OCI-M1 (cell line): ENCODE measurements at places on chromosomes 6 and 20.
A peak's percentile ranks its signal among the peaks of the same experiment; 100 is the strongest.

DNA sequence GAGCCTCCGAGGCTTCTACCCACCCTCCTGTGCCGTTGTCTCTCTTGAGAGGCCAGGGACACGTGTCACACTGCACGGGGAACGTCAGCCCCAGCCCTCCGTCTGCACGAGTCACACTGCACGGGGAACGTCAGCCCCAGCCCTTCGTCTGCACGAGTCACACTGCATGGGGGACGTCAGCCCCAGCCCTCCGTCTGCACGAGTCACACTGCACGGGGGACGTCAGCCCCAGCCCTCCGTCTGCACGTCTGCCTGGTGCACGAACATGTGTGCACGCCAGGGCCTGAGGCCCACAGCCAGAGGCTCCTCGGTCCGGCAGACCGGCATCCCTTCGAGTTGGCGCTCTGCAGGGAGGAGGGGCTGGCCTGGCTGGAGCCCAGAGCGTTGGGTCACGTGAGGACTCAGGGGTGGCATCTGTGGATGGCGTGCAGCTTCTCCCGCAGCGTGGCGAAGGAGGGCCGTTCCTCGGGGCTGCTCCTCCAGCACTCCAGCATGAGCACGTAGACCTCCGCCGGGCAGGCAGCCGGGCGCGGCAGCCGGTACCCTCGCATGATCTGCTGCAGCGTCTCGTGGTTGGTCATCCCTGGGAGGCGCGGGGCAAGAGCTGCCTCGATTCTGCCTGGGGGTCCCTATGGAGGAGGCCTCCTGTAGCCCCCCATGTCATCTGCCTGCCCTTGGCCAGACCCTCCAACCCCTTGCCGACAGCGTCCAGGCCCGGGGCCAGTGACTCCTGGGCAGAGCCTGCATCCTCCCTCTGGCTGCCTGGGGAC lies 3.4 kb upstream of the PTK6 start:
- no peak for DNase-seq

DNA sequence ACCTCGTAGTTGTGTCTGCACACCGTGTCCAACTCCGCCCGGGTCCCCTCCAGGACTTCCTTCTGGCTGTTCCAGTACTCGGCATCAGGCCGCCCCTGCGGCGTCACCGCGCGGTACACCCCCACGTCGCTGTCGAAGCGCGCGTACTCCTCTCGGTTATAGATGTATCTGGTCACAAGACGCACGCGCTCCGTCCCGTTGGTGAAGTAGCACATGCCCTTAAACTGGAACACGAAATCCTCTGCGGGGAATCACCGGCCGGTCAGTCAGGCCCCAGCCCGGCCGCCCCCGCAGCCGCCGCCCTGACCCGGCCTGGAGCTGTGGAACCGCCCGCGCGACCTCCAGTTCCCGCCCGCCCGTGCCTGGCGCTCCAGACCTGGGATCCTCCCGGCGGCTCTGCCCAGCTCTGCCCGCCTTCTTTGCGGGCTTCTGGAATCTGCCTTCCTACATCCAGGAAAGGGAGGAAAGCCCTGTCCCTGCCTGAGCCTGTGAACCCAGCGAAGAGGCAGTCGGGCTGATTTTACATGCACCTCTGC lies 1.6 kb downstream of the HLA-DQB1 start:
- DNase-seq, result no peak

DNA sequence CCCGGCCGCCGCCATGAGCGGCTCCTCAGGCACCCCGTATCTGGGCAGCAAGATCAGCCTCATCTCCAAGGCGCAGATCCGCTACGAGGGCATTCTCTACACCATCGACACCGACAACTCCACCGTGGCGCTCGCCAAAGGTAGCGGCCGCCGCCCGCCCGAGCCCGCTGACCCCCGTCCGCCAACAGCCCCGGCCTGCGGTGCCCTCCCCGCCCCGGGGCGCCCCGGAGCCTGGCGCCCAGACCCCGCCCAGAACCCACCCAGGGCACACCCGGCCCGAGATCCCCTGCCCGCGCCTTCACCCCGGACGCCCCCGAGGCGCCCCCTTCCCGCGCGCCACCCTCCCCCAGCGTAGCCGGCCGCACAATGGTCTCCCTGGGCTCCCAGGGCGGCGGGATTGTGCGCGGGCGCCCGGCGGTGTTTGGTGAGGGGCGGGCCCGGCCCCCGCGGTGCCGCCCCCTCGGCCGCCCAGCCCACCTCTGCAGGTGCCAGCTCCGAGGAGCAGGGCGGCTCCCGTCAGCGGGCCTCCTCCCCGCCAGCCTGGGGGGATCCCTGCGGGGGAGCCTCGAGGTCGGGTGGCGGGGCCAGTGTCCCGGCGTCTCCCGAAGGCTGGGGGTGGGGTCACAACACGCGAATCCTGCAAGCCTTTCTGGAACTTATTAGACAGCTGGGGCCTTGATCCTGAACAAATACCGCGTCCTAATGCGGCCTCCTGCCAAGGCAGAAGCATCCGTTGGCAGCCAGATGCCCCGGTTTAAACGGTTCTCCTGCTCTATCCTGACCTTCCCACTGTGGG lies 577 bp downstream of the LSM14B start:
- DNase-seq, result peak; percentile 30

DNA sequence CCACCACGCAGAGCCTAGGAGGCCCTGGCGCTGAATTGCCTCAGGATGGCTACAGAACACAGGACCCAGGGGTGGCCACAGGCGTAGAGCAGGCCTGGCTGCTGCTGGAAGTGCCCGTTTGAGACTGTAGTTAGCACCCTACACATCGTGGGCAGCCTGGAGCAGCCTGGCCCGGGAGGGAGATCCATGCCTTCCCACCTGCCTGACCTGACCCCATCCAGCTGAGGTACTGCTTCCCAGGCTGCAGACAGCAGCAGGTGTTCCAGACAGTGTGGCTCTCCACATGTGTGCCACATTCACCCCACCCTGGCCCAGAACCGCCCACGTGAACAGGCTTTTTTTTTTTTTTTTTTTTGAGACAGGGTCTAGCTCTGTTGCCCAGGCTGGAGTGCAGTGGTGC lies 20.9 kb upstream of the MAP1LC3A start:
- no peak for DNase-seq

DNA sequence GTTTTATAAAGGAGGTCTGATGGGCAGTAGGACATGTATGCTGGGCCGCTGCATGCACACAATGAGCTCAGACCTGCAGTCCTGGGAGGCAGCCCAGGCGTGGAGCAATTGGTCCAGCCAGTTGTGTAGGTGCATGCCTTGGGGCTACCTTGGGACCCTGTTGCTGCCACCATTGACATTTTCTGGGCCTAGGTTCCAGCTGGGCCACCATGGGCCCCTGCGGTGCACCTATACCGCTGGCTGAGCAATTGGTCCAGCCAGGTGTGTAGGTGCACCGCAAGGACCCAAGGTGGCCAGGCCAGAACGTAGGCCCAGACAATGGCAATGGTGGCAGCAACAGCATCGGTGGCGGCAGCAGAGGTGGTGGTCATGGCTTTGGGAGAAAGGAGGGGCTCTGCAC lies 143.9 kb downstream of the PXDC1 start:
- no peak for DNase-seq

DNA sequence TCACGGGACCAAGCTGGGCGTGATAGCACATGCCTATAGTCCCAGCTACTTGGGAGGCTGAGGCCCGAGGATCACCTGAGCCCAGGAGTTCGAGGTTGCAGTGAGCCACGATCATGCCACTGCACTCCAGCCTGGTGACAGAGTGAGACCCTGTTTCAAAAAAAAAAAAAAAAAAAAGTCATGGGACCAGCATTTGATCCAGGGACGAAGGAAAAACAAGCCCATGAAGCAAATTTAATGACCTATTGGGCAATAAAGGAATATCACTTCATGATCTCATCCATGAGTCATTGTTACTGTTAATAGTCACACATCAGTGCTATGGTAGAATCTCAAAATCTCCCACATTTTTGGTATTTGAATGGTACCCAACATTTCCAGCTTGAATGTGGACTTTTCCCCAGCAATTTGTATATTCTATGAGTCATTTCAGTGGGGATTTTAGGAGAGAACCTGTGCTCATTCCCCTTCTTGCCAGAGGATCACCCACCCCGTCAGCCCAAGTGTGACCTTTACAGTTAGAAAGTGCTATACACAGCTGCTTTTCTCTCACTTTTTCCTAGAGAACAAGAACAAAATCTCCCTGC lies 8.5 kb upstream of the SOD2 start:
- no peak for DNase-seq

GRCh38 chr20:3239026-3239866 lies at the start of gene SLC4A11:
Gene SLC4A11 (minus strand): TSS chr20:3239190. CDS start chr20:3239137, 53 bp downstream.
- DNase-seq, result peak; percentile 45

DNA sequence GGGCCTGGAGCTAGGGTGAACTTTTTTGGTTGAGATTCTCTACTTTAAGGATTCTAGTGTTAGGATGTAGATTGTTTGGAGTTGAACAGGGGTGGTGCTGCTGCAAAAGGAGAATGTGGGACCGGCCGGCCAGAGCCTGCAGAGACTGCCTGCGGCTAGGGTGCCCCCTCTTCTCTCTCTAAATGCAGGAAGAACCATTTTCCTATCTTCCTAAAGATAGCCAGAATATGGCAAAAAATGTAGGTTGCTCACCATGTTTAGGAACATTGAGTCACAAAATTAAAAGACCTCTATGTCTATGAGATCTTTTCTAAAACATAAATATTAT lies 39.5 kb downstream of the BICRAL start:
- DNase-seq, result no peak

DNA sequence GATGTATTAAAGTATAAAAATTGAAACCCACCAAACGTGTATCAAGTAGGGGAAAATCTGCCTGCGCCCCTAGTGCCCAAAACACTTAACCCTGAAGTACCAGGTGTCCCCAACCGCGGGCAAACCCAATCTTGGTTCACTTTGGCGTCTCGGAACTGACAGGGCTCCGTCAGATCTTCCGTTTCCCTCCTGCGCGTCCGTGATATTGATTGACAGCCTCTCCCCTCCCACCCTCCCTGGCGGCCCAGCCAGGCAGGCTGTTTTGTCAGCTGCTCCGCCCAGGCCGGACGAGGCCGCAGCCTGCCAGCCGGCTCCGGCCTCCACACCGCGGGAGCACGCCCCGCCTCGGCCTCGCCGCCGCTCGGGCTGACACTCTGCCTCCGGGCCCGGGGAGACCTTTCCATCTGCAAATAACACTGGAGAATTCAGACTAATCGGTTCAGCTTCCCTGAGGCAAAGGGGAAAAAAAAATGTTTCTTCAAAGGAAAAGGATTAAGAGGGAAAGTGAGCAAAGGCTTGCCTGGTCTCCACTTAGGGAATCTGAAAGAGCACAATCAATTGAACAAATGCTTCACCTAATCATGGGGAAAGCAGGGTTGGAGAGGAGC lies 234.9 kb upstream of the MCHR2 start:
- peak; percentile 95 for DNase-seq

DNA sequence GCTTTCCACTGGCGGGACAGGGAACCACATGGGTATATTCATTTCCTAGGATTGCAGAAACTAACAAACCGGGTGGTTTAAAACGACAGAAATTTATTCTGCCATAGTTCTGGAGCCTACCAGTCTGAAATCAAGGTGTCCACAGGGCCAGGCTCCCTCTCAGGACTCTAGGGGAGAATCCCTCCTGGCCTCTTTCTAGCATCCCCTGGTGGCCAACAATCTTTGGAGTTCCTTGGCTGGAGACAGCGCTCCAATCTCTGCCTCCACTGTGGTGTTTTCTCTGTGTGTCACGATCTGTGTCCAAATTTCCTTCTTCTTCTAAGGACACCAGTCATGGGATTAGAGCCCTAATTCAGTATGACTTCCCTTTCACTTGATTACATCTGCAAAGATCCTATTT lies 95.0 kb downstream of the SCML4 start:
- no peak for DNase-seq

DNA sequence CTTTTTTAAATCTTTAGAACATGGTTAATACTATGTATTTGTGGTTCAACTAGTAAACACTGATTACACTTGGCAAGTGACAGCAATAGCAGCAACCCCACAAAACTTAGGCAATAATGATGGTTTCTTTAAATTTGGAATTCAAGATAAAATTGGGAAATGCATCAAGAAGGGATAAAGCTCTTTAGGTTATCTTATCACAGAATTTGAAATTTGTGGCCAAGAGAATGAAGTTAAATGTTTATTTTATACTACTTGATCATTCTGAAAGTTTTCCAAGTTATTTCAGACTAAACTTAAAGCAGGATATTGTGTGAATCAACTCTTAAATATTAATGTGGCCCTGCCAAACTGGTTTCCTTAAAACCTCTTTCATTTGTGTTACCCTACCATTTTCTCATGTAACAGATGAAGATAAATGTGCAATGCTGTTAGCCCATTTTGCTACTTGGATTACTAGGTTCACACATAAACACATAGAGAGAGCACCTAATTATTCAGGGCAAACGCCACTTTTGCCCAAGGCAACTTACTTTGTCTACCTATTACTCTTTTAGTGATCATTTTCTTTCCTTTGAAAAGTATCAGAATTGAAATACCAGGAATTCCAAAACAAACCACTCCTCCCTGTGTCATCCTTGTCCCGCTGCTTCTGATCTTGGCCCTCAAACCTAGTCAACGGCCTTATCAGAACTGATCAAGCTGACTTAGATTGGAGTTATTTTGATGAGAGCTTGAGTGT lies 186.7 kb upstream of the TENT5A start:
- DNase-seq, result peak; percentile 60

DNA sequence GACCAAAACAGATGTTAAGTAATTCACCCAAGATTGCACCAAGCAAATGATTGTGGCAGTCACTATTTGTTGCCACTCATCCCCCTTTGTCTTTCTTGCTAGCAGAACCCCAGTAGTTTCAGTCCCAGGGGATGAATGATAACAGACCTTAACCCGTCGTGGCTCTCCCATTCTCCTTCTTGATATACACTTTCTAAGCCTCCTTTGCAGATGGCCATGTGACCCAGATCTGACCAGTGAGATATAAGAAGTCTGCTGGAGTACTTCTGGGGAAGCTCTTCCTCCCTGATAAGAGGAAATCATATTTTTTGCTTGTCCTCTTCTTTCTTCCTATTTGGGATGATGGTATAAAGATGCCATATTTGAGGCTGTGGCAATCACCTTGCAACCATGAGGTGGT lies 9.6 kb upstream of the SH3BGRL2 start:
- DNase-seq, result peak; percentile 76

- no peak for DNase-seq
These were observed 41.0 kb downstream of the SAMD5 start for GRCh38 chr6:147549531-147549930.

- no peak for DNase-seq
These were observed 43.9 kb upstream of the GGTLC1 start for GRCh38 chr20:24032400-24032898.

DNA sequence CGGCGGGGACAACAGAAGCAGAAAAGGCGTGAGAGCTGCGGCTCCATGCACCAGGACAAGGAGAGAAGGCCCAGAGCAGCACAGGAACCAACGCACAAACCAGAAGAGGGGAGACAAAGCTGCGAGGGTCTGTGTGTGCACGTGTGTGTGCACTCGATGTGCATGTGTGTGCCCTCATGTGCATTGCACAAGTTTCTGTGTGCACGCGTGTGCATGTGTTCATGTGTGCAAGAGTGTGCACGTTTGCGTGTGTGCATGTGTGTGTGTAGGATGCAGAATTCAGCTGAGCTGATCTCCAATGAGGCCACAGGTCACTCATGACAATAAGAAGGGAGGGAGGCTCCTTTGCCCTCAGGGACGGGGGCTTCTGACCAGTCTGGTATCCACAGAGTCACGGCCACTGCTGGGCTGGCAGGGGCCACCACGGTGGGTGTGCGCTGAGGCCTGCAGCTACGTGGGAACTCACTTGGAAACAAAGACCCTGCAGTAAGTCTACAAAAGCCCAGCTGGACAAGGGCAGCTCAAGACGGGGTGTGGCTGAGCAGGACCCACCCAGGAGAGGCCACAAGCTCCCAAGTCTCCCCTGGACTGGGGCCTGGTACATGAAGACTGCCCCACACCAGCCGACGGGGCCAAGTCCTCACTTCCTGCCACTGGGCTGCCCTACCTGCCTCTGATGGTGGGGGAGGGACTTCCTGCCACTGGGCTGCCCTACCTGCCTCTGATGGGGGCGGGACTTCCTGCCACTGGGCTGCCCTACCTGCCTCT lies 48.1 kb upstream of the CHRNA4 start:
- no peak for DNase-seq

GRCh38 chr20:58168843-58169242 lies 59.6 kb downstream of the ANKRD60 start:
- DNase-seq, result no peak
